NCI-H1417 (cell line): ENCODE measurements at places on chromosomes 4 and X.

DNA sequence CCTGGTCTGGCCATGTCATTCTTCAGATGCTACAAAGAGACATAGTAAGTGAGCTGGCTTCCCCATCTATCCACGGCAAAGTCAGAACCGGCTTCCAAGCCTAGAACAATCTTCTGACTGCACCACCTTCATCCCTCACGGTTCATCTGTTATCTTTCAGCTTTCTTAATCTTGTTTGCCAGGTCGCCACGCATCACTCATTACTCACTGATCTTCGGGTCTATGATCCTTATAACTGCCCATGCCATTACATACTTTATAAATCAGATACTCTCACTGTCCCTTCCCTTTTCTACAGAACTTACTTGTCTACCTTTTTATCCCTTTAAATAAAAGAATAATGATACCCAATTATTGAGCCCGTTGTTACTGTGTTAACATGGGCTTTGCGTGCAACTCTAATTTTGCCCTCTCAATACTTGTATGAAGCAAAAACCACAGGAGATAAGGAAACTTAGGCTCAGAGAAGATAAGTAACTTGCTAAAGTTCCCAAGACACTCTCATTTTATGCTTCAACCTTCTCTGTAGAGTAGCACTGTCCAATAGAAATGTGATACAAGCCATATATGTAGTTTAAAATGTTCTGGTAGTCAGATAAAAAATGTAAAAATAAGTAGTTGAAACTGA is 171.7 kb downstream of the AMELX start:
- DNase-seq = no peak

DNA sequence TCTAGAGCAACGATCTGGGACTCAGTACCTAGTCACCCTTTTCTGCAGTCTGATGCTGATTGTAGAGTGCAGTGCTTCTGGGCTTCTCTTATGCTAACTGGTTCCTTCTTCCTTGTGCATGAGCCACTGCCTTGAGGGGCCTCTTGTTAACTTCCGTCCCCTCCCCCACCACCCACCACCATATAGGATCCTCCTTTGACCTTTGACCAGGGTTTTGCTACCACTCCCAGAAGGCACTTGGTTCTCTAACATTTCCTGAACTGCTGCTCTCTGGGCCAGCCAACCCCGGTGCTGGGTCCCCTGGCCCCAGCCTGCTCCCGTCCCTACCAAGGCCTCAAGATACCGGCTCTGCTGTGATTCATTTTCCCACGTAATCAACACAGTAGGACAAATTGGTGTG is 104.6 kb upstream of the KLF3 start:
- DNase-seq = no peak

DNA sequence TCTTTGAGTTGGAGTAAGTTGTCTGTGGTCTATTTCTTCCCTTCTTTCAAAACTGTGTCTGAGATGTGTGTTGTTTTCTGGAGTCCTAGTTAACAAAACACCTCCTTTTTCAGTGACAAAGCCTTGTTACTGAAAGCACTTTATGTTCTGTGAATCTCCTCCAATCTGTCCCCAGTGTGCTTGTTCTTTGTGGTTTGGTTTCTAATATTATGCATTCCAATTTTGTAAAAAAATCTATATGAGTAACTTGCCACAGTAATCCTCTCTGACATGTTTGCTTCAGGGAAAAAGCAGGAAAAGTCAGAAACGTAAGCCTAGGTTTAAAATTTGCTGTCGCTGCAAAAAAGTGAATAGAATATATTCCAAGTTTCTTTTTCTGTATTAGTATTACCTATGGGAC is 12.4 kb downstream of the PRRG1 start:
- no peak for DNase-seq

GRCh38 chr4:2484993-2485392 is 16.1 kb downstream of the RNF4 start:
- no peak for DNase-seq

DNA sequence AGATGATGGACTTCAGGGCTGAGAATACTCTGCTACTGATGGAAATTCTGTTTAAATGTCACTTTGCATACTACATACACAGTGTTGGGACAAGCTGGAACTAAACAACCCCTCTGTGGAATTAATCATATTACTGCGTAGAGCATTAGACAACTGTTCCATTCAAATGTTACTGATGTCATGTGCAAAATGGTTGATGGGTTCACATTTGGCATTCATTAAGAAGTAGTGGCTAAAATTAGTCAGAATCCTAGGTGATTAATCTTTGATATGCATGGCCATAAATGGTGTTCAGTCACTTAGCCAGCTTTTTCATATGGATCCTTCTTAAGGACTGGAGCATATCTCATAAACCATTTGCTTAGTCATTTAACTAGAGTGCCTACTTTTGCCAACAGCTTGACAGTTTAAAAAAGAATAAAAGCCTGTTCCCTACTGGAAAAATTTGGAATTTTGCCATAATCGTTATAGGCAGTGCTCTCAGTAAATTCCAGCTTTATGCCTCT is 105.2 kb downstream of the RNF150 start:
- DNase-seq = no peak

GRCh38 chr4:123802082-123802645 is 405.6 kb downstream of the SPRY1 start:
- no peak for DNase-seq

- no peak for DNase-seq
Observed at GRCh38 chr4:182231496-182231895, 11.7 kb upstream of the TENM3 start.

DNA sequence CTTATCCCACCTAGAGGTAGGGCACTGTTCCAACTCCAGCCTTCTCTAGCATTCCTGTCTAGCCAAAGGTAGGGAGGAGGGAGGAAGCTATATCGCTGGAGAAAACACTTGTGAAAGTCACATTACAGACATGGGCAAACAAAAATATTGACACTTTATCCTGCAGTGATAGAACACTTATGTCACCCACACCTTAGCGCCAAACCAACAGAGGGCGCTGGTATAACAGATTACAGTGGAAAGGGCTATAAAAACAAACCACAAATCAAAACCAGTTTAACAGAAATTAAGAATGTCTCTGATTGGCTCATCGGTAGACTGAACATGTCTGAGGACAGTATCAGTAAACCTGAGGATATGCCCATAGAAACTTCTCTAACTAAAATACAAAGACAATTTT is 451.3 kb downstream of the TLL1 start:
- DNase-seq = peak; percentile 13

DNA sequence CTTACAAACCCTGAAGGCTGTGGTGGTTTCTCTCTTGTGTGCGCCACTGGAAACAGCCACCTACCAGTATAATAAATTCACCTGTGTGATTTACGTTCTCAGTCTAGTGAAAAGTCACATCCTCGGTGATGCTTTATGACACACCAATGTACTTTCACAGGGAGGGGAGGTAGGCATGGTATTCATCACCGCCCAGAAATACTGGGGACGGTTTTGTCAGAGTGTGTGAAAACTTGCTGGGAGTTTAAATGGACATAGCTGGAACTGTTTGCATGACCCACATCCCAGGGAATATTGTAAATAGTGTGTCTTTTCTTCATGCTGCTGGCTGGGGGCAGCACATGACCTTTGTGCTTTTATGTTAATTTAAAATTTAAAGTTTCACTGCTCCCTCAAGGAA is 421.8 kb downstream of the MAPK10 start:
- no peak for DNase-seq

GRCh38 chr4:3413675-3414420 is 27.9 kb upstream of the HGFAC start:
- no peak for DNase-seq

- peak; percentile 92 for DNase-seq
Observed at GRCh38 chr4:169611991-169612870, at the start of gene NEK1. Gene NEK1 (minus strand): TSS chr4:169612583. CDS start chr4:169602630, 9,953 bp downstream.

GRCh38 chrX:133771086-133771646 is 214.2 kb downstream of the GPC3 start:
- no peak for DNase-seq

- DNase-seq = peak; percentile 51
Observed at GRCh38 chr4:99749445-99750391, 66.9 kb upstream of the DAPP1 start.

GRCh38 chr4:113013751-113014150 is 35.7 kb upstream of the ANK2 start:
- DNase-seq = no peak

DNA sequence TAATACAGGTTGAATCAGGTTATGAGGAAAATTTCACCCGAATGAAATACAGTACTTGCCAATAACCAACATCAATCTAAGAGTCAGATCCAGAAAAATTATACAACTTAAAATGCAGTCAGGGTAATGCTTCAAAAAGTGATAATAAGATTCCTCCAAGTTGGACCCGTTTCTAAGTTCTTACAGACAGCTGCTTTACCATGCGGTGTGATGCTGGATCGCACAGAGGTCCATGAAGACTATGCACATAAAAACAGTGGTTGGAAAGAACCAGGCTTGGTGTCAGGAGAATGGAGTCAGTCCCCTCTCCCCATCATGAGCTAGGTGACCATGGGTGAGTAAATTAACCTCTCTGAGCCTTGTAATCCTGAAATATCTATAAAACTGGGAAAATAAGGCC is 261.3 kb downstream of the QDPR start:
- DNase-seq = no peak

DNA sequence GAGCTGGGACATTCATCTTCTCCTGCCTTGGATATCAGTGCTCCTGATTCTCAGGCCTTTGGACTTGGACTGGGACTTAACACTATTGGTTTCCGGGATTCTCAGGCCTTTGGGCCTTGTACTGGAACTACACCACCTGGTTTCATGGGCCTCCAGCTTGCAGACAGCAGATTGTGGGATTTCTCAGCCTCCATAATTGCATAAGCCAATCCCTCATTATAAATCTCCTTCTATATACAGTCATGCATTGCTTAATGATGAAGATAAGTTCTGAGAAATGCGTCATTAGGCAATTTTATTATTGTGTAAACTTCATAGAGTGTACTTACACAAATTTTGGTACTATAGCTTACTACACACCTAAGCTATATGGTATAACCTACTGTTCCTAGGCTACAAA is 8.9 kb upstream of the CCNG2 start:
- DNase-seq = no peak

DNA sequence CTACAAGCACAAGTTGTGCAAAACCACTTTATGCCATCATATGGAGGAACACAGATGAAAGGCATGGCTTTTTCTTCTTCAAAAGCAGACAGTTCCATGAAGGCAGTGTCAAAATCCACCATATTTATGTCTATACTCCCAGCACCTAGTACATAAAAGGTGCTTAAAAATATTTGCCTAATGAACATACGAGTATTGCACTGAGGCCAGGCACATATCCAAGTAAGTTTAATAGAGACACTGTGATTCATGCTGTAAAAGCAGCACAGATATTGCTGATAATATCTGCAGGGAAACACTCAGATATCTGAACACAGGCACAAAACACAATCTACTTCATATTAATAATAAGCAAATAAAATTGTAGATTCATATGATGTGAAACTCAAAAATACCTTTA is 48.1 kb upstream of the CXCL8 start:
- no peak for DNase-seq

GRCh38 chr4:151822331-151822730 is 61.5 kb upstream of the GATB start:
- no peak for DNase-seq

DNA sequence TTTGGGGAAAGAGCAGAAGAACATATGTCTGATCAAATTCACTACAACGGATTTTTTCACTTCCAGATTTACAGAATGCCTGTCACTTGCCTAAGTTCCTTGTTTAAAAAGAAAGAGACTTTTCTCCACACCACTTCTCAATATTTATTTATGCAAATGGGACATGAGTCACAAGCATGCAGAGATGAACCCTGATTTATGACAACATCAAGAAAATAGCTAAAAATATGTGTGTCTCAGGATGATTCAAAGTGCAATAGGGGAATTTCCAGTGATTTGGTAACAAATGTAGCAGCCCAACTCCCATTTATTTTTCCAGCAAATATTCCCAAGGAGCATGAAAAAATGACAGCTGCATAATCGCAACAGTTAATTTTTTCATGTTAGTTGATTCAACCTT is 180.4 kb upstream of the FAT1 start:
- DNase-seq = no peak

GRCh38 chr4:38268837-38269236 is 308.6 kb downstream of the PTTG2 start:
- no peak for DNase-seq

DNA sequence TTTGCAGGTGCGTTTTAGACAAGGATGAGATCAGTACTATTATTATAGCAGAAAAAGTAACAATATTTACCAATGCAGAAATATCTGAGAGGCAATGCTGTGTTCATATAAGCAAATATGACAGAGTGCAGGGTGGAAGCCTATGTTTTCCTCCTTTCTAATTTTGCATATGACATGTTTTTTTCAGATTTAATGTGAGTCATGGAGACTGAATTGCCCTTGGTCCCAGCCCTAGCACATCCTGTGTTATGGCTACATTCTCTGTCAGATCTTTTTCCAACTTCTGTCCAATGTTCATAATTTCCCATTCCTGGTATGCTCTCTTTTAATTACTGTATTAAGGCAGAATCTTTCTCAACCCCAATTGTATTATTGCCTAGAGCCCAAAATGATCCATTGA is 165.6 kb downstream of the SLC7A11 start:
- DNase-seq = no peak
